ENCODE measurements at places on chromosomes 6 and 20.

DNA sequence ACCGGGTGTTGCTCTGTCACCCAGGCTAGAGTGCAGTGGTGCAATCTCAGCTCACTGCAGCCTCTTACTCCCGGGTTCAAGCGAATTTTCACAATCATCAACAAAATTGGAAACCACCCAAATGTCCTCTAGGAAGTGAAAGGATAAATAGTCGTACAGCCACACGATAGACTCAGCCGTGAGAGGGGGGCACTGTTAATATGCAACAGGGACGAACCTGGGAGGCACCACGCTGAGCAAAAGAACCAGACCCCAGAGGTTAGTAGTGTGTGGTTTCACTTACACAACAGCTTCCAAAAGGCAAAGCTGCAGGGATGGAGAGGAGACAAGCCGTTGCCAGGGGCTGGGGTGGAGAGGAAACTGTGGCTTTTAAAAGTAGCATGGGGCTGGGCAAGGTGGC, 30.1 kb upstream of the NTSR1 start:
- DNase-seq: no peak

GRCh38 chr6:132236281-132236680, 165.0 kb downstream of the MOXD1 start:
- no peak for DNase-seq

DNA sequence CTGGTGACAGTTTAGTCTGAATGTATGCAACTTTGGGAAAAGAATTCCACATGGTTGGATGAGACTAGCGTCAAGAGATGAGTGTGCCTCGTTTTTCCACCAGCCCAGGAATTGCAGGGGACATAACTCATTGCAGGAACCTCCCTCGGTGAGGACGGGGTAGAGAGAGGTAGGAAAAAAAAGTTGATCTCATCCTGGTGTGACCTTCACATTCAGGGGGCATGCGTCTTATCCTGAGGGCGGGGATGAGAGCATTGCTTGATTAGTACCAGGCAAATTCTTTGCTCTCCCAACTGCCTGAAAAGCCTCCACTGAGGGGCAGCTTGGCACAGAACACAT, 11.8 kb downstream of the TLDC2 start:
- no peak for DNase-seq

DNA sequence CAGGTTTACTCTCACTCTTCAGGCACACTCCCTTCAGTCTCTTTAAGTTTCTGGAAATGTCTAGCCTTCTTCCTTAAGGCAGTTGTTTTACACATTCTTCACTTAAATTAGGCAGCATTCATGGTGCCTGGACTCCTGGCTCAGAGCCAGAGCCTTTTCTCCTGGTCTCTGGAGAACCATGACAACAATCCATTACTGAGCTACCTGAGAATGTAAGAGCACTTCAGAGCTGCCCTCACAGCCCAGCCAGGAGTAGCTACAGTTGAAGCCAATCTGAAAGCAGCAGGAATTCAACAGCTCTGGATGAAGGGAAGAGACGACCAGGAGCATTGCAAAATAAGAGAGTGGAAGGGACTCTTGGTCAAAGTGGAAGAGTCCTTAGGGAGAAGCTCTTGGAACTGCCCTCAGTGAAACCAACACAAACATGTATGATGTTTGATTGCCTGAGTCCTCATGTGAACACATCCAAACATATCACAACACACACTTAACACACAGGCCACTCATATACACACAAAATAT, 416.8 kb upstream of the SPTLC3 start:
- no peak for DNase-seq

DNA sequence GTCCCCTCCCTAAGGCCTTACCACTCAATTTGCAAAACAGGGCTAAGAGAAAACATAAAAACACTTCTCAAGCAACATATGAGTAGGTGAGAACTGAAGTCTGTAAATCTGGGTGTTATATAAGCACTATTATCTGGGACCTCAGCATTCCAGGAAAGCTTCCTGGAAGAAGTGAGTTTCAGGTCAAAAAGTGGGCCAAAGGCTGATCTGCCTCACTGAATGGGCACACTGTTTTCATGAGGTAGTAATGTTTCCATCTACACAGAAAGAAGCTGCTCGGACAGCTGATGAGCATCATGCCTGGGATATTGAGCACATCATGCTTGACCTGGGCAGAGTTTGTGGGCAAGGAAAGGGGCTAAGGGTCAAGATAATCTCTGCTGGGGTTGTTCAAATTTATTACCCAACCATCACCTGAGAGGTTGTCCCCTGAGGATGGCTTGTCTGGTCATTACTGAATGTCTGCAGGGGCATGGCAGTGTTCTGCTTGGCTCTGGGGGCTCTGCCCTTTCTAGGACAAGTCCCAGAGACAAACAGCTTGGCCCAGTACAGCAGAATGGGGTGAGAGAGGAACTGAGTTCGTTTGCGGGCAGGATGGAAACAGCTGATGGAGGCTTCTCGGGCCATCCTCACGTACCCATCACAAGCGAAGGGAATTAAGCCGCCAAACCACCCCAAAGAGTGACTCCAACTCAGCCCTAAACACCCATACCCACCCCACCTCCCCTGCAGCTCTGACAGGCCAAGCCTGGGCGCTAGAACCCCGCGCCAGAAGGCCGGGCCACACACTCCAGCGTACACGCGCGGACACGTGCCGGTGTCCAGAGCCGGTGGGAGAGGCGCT, 1.2 kb upstream of the SYNJ2 start:
- DNase-seq: no peak

GRCh38 chr6:103047567-103047966, 1654.1 kb downstream of the GRIK2 start:
- no peak for DNase-seq

- DNase-seq: no peak
Measured at GRCh38 chr20:44151621-44152416, 35.2 kb downstream of the JPH2 start.

GRCh38 chr20:10554285-10554684, 119.2 kb downstream of the SLX4IP start:
- DNase-seq: no peak

DNA sequence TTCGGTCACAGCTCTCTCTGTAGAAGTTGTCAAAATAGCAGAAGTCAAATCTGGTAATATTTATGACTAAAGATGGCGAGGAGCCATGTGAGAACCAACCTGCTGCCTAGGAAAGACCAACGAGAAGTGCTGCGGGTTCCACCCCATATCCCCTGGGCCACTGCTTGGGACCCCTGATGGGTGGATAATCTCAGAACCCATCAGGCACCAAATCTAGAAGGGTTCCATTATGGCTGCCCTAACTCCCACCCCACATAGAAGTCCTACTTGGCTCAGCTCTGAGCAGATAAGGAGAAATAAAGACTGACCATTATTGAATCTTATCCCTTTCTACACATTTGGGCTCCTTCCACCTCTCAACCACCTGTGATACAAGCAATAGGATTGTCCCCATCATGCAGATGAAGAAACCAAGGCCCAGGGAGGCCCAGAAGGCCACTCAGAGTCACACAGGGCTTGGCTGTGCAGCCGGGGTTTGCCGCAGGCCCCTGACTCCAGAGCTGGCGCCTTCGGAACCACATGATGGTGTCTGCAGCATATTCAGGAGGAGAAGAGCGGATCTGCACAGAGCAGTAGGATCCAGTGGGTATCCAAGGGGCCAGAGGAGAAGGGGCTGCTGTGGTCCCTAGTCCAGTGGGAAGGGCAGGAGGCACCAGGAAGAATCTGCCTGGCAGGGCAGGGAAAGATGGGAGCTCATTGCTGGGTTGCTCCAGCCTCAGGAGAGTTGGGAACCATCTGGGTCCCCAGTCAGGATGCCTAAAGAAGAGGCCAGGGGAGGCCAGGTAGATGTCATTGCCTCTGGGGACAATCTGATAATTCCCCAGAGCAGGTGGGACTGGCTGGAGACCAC, 9.6 kb upstream of the PCMTD2 start:
- no peak for DNase-seq

Measured in anterior cingulate cortex (tissue), 58 donors.